Lower leg skin (tissue), 4 donors: ENCODE measurements at places on chromosomes 13 and 19. TPM values are rescaled to one million over a fixed set of nuclear protein-coding genes. Genes with fewer than 3 reads are reported as not detected.

DNA sequence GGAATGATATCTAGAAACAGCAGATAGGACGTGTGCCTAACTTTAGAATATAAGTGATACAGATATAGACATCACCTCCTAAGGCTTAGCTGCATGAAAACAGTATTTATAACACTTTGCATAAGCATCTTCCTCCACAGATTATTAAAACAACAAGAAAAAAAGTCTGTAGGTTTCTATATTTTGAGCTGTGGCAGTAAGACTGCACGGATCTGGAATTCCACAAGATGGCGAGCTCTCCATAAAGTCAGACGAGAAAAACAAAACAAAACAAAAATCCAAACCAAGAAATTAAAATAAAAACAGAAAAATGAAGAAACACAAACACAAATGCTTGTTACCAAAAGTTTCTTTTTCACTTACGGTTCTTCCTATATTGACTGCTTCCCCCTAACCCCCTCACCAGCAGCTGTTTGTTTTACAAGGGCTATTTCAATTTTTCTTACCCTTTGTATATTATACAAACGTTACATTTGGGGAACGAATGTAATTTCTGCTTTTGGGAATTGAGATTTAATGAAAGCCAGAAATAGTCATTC is 285.8 kb downstream of the MYO16 start:
- DNase-seq, result no peak

DNA sequence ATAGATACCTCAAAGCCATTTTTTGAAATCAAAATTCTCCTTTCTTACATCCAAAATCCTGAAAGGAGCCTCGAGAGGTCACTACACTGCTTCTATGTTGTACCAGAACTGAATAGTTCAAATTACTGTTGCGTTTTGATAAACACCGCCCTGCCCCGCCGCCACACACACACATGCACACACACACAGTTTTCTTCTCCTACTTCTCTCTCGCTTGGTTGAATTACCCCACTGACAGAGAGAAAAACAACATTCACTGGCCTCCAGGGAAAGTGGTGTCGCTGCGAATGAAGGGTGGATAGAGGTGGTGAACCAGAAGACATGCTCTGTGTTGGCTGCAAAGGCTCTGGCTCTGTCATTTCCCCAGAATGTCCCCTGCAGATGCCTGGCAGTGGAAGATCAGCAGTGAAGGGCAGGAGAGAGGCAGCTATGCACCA is 183.4 kb upstream of the RFC3 start:
- no peak for DNase-seq

DNA sequence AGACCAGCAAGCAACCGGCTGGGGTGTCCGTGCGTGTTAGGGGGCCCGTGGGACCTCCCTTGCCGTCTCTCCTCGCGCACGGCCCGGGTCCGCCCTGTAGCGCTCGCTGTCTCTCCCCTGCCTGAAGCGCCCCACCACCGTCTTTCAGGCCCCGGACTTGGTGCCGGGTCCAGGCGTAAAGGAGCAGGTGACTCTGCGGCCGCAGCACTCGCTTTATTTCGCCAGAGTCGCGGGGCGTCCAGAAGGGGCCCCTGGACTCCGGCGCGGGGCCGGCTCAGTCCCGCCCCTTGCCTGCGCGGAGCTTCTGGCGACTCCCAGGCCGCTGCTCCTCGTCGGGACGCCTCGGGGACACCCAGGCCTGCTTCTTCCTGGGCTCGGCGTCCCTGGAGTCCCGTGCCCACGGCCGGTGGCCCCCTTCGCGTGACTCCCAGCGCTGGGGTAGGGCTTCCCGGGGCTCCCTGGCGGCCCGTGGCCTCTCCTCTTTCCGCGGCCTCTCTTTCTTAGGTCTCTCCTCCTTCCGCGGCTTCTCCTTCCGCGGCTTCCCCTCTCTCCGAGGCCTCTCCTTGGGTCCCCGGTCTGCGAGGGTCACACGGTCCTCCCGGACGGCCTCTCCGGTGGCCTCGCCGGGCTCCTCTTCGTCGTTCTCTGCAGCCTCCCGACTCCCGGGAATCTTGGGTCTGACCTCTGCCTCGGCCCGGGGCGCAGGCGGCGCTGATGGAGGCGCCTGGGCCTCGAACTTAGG is 3.1 kb downstream of the AMH start:
- DNase-seq, result no peak

DNA sequence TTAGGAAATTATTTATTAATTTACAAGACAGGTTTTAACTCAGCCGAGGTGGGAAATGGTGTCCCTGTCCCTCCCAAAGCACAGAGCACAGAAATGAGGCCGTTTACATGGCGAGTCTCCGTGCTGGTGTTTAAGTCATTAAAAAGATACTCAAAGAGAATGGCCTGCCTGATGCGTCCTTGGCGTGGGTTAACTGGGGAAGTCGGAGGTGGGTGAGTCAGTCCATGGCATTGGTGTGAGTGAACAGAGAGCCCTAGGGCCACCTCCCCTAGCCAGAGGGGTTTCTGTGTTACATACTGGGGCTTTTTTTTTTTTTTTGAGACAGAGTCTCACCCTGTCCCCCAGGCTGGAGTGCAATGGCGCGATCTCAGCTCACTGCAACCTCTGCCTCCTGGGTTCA is 3.9 kb downstream of the FEM1A start:
- no peak for DNase-seq

GRCh38 chr13:30872685-30873461 is 33.2 kb upstream of the MEDAG start:
- DNase-seq, result no peak

DNA sequence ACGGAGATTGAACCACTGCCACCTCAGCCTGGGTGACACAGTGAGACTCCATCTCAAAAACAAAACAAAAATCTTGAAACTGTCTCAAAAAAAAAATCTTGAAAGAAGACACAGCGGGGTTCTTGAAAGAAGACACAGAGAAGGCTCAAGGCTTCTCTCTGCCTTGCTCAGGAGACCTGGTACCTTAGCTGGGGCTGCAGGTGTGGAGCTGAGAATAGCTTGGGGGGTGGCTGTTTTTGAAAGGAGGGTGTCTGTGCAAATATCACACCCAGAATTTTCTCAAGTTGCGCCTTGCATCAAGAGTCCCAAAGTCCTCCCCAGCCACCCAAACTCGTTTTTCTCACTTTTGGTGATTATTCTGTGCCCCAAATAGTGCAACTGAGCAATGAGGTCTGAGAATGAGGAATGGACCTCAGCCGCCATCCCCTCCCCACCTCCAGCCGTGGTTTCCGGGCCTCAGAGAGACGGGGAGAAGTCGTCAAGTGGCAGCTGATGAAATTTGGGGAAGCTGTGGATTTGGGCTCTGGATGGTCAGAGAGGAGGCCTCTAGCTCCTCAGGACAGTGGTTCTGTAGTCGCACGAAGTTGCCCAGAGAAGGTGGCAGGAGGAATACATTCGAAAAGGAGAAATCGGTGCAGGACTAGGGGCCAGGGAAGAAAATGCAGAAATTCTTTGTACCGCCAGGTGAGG is 8.8 kb downstream of the S1PR2 start:
- DNase-seq, result no peak

DNA sequence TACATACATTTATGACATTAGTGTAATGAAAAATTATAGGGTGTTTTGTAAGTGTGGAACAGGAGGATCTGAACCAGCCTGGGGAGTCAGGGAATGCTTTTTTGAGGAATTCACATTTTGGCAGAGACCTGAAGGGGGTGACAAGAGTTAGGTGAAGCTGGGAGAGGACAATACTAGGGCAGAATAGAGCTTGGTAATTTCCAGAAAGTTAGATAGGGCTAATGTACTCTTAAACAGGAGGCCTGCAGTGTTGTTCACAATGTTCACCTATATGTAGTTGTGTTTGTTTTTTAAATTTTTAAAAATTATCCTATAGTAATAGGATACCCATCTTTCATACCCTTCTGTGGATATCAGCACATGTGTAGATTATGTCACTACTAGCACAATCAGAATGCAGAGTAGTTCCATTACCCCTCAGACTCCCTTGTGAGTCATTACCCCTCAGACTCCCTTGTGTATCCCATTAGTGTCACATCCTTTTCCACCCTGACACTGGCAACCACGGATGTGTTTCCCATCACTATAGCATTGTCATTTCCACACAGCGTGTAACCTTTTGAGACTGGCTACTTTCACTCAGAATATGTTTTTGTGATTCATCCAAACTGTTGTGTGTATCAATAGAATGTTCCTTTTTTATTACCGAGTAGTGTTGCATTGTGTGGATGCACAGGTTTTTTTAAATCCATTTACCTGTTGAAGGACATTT is 43.1 kb downstream of the PCCA start:
- no peak for DNase-seq

DNA sequence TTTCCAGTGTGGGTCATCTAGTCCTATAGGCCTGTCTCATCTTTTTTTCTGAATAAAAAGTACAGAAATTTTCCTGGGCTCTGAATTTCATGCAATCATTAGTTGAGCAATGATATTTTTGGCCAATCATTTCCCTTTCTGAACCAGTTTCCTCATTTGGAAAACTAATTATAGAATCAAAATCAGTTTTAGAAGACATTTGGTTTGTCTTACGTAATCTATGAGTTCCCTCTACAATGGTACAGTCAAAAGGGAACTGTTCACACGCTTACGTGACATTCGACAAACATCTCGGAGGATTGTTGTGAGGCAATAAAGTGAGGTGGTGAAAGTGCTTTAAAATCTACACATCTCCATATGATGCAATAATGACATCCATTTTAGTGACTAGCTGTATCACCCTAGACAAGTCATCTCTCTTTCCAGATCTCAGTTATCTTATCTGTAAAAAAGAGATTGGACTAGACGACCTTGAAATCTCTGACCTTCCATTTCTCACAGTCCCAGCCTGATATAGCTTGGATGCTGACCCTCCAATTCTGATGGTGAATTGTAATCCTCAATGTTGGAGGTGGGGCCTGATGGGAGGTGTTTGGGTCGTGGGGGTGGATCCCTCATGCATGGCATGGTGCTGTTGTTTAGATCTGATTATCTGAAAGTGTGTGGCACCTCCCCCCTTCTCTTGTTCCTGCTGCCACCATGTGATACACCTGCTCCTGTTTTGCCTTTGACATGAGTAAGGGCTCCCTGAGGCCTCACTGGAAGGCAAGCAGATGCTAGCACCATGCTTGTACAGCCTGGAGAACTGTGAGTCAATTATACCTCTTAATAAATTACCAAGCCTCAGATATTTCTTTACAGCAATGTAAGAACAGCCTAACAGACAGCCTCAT is 26.7 kb downstream of the FLT1 start:
- DNase-seq, result no peak

GRCh38 chr13:83882606-83882959 is 309 bp upstream of the SLITRK1 start:
- no peak for DNase-seq

DNA sequence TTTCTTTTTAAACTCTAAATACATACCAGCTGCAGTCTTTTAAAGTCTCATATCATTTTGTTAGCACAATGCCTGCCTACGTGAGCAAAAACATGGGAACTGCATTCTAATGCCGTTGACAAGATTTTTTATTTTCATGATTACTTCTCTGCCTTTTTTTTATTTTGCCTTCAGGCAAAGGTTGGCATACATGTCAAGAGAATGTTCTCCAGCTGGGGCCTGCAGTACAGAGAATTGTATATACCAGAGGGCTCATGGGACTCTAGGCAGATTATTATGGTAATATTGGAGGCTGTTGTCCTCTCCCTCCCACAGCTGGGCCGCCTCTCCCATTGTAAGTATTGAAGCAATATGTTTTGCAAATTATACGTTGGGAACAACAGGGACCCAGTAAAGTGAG is 53.9 kb upstream of the OBI1 start:
- DNase-seq, result no peak

GRCh38 chr19:31015778-31016177 is 333.5 kb downstream of the TSHZ3 start:
- no peak for DNase-seq

- no peak for DNase-seq
Observed at GRCh38 chr13:41488124-41488523, 30.8 kb downstream of the RGCC start.

GRCh38 chr13:95954266-95954665 is 98.9 kb downstream of the UGGT2 start:
- DNase-seq, result no peak

GRCh38 chr13:24906268-24906667 is 142.3 kb downstream of the RNF17 start:
- DNase-seq, result no peak

ENOX1 gene
- total RNA-seq, result 0.11 TPM

SIX5 gene
- total RNA-seq, result 12.9 TPM

PEAK3 gene
- total RNA-seq, result 0.30 TPM

ZNF177 gene
- total RNA-seq, result 1.5 TPM

CYP2A7 gene
- not detected for total RNA-seq

KANK3 gene
- 14.3 TPM for total RNA-seq

GRIN3B gene
- total RNA-seq, result not detected
